ENCODE measurements at places on chromosomes 4 and X. TPM values are rescaled to one million over a fixed set of nuclear protein-coding genes. Genes with fewer than 3 reads are reported as not detected.

The TADA2B gene
- 15.8 TPM for total RNA-seq

The PPP1R2C gene
- total RNA-seq: not detected

The ATP1B4 gene
- not detected for total RNA-seq

The FREM3 gene
- not detected for total RNA-seq

The UNC5C gene
- not detected for total RNA-seq

The ARMCX2 gene
- total RNA-seq: 4.3 TPM

The CASP6 gene
- 5.3 TPM for total RNA-seq

The MAGEE2 gene
- total RNA-seq: not detected

DNA sequence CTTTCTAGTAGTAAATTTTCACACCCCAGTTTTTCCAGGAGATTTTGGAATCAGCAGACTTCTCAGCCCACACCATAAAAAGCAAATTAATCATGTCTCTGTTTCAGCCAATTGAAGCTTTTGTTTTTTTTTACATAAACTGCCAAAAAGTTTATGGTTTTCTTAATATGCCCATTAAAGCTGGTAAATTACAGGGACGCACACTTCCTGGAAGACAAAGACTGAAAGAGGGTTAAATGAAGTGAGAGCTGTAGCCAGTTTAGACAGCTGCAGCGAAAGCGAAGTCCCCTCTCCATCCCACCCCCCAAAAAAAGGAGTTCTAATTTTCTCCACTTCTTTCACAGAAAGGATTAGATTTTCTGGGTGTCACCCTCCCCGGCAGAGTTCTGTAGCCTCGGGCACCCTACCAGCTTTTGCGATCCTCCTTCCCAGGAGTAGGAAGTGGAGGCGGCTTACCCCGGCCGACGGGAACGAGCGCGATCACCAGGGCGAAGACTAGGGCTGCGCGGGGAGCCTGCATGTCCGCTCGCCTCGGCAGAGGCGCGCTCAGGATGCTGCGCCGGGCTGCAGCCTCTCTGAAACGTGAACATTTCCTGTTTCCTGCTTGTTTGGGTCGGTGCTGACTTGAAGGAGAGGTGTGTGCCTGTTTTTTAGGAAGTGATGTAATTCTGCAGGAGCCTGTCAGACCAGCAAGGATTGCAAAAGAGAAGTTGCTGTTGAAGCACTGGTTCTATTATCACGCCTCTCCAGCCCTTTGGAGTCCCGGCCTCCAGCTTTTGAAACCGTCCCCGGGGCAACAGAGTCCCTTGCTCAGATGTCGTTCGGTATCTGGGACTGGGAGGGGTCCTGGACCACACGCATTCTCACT lies at the start of gene TMEM154:
Gene TMEM154, minus strand, starts transcription at position 584 of the 868 bp plus-strand sequence. Its CDS starts 64 bp downstream, at position 520.
- DNase-seq: peak; percentile 81
- peaks cover 20% of the 10 kb centered on the region for H3K4me1 ChIP-seq
- peak within 1 kb of the TSS; percentile 85 for H3K27ac ChIP-seq
- H3K36me3 ChIP-seq: no peaks in the 10 kb centered on the region
- no peaks in the 10 kb centered on the region for H3K27me3 ChIP-seq

DNA sequence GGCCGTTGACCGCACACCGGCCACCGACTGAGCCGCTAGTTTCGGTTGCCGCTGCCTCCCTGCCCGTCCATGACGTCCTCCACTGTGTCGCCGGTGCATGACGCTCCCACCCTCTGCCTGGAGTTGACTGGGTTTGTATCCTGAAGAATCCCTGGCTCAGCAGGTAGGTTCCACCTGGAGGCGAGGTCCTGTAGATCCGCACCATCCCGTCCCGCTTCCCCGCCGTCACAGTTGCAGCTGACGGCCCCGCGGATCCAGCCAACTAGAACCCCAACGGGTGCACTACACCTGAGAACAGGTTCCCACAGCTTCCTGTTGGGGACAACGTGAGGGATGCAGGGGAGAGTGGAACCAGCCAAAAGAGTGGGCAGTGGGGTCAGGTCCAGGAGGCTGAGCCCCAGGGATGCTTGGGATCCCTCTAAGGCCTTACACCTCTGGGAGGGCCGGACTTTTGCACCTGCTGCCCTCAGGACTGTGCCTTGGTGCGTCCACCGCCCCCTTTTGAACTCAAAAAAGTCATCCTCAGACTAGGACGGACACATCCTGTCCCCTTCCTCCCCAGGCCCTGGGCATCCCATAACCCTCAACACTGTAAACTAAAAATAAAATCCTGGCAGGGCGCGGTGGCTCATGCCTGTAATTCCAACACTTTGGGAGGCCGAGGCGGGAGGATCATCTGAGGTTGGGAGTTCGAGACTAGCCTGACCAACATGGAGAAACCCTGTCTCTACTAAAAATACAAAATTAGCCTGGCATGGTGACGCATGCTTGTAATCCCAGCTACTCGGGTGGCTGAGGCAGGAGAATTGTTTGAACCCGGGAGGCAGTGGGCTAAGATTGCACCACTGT lies 1.1 kb upstream of the SLBP start:
- peak overlapping the region; percentile 82 for H3K4me3 ChIP-seq
- peak overlapping the region; percentile 96 for H3K27ac ChIP-seq
- no peaks in the 10 kb centered on the region for H3K27me3 ChIP-seq
- no peak for DNase-seq

- no peak overlapping the region for H3K4me3 ChIP-seq
- H3K27me3 ChIP-seq: no peaks in the 10 kb centered on the region
Measured at GRCh38 chr4:87461281-87461700, 38.9 kb downstream of the NUDT9 start.

DNA sequence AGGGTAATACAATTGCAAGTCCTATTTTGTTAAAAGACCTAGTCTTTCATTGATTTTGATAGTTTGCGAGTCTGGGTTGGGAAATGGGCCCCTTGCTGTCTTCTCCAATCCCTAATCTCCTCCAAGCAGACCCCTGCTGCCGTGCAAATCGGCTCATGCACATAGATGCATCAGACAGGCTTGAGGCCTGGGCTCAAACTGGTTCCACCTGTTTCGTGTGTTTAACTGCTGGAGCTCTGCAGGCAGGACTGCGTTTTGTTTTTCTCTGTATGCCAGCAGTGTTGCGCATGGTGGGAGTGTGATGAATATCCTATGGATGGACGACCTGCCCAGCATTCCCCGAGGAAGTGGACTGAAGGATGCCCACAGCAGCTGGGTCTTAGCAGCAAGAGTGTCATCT lies 133.9 kb downstream of the PDGFRA start:
- H3K4me3 ChIP-seq: no peak overlapping the region
- no peak for DNase-seq
- H3K27ac ChIP-seq: no peak overlapping the region
- no peaks in the 10 kb centered on the region for H3K4me1 ChIP-seq
- no peaks in the 10 kb centered on the region for H3K36me3 ChIP-seq

GRCh38 chrX:152831391-152831790 lies 528 bp downstream of the NSDHL start:
- peaks cover 19% of the 10 kb centered on the region for H3K4me1 ChIP-seq
- no peaks in the 10 kb centered on the region for H3K36me3 ChIP-seq
- peak overlapping the region; percentile 95 for H3K4me3 ChIP-seq
- H3K27ac ChIP-seq: peak overlapping the region; percentile 77

Measured in natural killer cell treated with Interleukin-12 subunit alpha and Interleukin-12 subunit beta and Interleukin-15 and Interleukin-18, amount 100 ng/mL, for 72 hours (primary cell).